Pulmonary artery endothelial cell (primary cell): ENCODE measurements at places on chromosomes 13 and 19. TPM values are rescaled to one million over a fixed set of nuclear protein-coding genes. Genes with fewer than 3 reads are reported as not detected.

The GPR18 gene
- not detected in 2 replicates for total RNA-seq

The KLHL1 gene
- not detected in 2 replicates for total RNA-seq

The CFAP97D2 gene
- total RNA-seq: not detected in 2 replicates

The MBD3L2 gene
- total RNA-seq: not detected in 2 replicates

The DAND5 gene
- total RNA-seq: 0.07 TPM in 1 of 2 replicates, not detected in the other

The MISP gene
- 0.04 TPM in 1 of 2 replicates, not detected in the other for total RNA-seq
